ENCODE measurements at places on chromosomes 13 and 19.

DNA sequence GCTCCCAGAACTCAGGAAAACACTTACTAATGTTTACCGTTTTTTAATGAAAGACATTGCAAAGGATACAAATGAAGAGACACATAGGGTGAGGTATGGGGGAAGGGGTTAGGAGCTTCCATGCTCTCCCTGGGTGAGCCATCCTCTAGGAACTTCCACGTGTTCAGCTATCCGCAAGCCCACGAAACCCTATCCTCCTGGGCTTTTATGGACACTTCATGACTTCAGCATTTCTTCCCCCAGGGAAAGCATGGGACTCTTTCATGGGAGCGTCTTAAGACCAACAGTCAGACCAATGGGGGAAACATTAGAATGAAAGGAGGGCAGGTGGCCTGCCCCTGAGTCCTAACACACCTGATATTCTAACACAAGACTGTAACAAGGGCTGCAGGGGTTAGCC lies 6.6 kb upstream of the ESD start:
- DNase-seq, result no peak

- DNase-seq, result no peak
Observed at GRCh38 chr13:33723365-33723764, 94.6 kb upstream of the RFC3 start.

DNA sequence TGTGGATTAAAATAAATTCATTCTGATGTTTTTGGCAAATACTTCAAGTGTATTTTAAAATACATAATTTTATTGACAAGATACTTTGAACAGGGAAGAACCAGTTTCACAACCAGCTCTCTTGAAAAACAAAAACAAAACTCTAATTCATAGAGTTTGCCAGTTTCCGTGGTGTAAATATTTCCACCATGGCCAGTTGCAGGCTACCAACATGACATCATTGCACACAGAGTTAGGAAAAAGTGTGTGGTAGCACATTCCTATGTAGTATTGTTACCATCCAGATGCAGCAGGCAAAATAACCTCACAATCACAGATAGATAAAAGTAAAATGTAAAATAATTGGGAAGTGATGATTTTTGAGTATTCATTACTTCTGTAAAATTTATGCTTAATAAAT lies 7.7 kb upstream of the RNF113B start:
- DNase-seq, result no peak

DNA sequence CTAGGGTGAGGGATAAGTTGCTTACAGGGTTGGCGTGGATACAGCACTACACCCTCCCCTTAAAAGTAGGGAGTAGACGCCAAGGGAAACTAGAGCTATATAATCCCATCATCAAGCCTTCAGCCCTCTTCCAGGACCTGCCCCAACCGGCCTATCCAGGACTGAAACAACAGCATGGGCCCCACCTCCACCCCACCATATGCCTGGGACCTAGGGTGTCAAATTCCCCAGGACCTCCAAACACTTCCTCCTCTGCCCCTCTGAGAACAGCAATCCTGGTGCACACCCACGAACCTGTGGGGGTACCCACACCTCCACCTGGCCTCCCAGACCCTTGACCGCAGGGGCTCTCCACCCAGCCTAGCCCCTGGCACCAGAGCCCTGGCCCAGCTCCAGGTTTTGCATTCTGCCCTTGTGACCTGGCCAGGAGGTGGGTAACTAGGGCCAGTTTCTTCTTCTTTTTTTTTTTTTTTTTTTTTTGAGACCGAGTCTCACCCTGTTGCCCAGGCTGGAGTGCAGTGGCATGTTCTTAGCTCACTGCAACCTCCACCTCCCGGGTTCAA lies 1.4 kb upstream of the CYP2F1 start:
- no peak for DNase-seq

DNA sequence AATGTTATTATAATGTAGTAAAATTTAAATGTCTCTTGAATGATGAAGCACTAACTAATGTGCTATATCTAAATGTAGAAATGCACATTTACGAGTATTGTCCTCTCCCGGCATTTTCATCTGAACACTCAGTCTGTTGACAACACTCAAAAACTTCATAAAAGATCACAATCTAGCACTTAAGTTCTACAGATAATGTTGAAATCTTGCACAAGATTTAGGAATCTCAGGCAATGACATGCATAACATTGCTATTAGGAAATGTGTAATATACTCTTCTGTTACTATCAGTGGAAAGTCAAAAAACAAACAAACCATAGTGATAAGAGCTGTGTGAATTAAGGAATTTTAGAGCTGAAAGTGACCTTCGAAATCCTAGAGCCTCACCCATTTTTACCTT lies 37.5 kb upstream of the XPO4 start:
- DNase-seq, result no peak

- no peak for DNase-seq
Observed at GRCh38 chr19:3013263-3013725, 15.8 kb downstream of the TLE2 start.

DNA sequence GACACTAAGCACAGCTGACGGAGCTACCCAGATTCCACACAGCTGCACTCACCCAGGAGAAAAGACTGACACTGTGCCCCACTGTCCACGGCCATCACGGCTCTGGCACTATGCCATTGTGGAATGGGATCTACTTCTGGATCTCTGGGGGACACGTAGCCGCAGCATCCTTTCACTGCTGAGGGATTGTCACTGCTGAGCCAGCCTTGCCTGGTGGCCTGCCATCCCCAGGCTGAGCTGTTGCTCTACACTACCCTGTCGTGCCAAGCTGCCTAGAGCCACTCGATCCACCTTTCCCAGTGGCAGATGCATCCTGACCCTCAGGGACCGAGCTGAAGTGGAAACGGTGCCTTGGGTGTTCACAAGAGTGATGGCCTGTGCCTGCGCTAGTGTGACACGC lies 5.0 kb upstream of the LILRB5 start:
- no peak for DNase-seq

- no peak for DNase-seq
Observed at GRCh38 chr19:45177817-45178261, at the start of gene TRAPPC6A. Gene TRAPPC6A (minus strand): TSS chr19:45178237. CDS start chr19:45178218, 19 bp downstream.

DNA sequence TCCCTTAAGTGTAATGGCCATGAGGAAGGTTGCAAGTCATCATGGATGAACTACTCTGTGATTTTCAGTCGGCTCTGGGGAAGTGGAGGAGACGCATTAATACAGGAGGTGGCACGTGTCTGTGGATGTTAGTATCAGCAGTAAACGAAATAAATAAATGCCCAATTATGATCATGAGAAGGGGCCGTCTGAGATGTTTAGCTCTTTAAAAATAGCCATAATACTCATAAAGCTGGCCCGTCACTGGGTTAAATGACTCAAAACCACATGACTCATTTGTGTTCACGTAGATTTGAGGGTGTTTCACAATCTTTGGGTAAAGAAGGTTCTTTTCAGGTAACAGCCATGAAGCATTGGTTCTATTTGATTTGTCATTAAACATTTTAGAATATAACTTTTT lies 620.6 kb downstream of the GPC6 start:
- no peak for DNase-seq
